Hypothalamus (tissue), 51 donors: ENCODE measurements at places on chromosomes 1 and 21.

DNA sequence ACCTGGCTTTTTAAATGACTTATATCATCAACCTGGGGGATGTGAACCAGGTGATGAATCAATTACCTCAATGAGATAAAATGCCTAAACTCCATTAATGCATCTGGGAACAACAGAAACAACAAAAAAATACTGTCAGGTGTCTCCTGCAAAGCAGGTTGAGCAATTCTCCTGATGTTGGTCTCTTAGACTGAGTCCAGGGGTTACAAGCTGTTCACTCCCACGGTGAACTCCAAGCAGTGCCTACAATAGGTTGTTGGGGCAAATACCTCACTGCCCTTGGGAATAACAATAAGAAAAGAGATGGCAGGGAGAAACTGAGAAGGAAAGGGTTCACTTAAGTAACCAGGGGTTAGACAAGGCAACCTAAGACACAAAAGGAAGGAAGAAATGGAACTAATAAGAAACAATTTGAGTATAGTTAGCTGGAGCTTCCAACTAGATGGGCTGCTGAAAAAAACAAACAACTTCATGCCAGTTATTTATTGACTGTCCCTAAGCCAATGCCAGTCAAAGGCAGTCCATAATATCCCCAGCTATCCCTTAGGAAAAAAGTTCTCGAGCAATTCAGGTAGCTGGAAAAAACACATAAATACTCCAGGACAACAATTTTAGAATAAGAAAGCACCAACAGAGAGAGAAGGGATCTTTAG lies 97.6 kb upstream of the MAGI3 start:
- no peak for DNase-seq

GRCh38 chr21:37220433-37220980 lies 46.6 kb downstream of the VPS26C start:
- no peak for DNase-seq

- no peak for DNase-seq
Observed at GRCh38 chr1:40803447-40803846, 19.9 kb downstream of the KCNQ4 start.

GRCh38 chr1:149962039-149962647 lies 25.5 kb upstream of the MTMR11 start:
- peak; percentile 23 for DNase-seq

GRCh38 chr1:205988585-205988995 lies 14.6 kb downstream of the RAB7B start:
- DNase-seq, result no peak

DNA sequence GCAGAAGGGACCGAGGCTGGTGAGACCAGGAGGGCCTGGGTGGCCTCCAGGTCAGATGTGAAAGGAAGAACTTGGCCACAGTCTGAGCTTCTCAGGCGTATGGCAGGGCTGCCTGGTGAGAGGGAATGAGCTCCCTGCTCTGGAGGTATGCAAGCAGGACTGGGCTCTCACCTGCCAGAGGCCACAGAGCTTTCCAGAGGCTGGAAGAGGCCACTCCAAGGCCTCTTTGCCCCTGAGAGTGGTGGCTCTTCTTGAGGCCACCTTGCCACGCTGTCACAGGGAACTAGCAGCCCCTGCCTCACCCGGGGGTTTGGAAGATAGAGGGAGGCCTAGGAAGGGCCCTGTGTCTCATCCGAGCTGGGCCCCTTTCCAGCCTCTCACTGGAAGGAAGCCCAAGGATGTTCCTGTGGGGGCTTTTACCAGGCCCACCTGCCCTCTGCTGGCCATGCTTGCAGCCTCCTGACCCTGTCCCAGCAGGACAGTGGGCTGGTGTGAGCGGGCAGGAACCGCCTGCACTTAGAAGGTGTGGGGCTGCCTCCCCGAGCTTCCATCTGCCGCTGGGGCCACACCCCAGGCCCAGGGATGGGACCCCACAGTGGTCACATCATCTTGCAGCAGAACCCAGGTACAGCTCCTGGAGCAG lies 10.0 kb downstream of the PCSK9 start:
- DNase-seq, result no peak

DNA sequence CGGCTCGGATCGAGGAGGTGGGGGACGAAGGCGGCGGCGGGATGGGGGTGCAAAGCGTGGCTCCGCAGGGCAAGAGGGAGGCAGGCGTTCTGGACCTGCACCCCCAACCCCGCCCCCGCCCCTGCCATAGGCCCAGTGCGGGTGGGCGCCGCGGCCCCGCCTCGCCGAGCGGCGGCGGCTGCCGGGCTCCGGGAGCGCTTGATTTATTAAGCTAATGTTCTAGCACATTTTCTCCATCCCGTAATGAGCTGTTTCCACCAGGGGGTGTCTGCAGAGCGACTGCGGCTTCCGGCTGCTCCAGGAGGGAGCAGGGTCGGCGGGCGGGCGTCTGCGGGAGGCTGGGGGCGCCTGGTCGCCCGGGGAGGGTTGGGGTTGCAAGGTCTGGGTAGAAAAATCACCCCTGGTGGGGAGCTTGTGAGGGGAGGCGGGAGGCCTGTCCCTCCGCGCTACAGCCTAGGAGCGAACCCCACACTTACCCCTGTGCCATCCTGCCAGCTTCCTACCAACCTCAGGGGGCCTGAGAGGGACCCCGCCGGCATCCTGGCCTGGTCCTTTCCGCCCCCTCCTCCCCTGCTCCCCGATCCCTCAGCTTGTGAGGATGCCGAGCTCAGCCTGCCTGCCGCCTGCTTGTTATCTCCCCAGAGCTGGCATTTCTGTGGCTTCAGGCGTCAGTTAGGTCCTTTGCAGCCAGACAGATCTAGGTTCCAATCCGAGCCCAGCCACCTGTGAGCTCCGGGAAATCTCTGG lies 48.5 kb upstream of the ACOT11 start:
- no peak for DNase-seq

GRCh38 chr1:224065455-224065854 lies 48.5 kb upstream of the FBXO28 start:
- no peak for DNase-seq

DNA sequence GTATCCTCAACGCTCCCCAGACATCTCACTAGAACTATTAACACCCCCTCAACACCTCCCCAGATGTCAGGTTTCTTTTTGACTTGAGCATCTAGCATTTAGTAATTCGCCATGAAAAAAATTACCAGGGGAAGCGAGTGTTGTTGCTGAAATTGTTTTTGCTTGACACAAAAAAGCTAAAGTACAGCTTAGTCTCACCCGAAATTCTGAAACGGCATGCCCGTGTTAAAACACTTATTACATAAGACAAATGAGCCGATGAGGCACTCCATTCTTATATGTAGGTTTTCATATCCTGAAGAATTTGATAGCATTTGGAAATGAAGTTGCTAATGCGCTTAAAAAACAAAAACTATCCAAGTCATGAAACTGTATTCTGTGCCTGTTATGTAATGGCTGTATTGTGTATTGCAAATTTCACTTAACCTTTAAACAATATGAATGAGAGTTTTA lies 1.3 kb upstream of the NRIP1 start:
- no peak for DNase-seq

DNA sequence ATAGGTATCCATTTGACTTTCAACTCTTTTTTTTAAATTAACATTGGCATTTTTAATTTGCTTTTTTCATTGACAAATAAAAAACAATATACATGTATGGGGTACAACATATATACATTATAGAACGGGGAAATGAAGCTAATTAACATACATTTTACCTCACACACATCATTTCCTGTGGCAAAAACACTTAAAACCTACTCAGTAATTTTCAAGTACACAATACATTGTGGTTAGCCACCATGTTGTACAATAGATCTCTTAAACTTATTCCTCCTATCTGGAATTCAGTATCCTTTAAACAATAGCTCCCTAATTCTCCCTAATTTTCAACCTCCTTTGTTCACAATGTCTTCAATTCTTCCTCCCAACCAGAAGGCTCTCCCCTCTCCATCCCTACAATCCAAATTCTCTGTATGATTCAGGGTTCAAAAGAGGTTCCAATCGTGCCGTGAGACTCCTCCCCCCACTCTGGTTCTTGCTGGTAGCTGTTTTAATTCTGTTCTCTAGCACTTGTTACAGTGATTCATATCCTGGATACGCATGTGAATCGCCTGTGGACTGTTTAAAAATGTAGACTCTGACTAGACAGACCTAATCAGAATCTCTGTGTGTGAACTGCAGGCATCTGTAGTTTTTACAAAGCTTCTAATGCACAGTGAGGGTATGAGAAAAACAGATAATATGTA lies 87.6 kb upstream of the DUSP10 start:
- DNase-seq, result no peak

- DNase-seq, result no peak
Observed at GRCh38 chr1:24392604-24392946, 21.0 kb downstream of the STPG1 start.

DNA sequence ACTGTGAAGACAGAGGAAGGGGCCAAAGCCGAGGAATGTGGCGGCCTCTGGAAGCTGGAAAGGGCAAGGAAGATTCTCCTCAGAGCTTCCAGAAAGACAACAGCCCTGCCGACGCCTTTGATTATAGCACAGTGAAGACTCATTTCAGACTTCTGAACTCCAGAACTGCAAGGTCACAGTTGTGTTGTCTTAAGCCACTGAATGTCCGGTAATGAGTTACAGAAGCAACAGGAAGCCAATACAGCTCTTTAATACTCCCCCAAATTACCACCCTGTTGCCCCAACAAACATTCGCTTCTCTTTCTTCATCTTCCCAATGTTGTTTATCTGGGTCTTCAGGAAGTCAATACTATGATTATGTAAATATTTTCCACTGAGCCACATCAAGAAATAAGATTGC lies 44.0 kb downstream of the ETS2 start:
- DNase-seq, result no peak

- no peak for DNase-seq
Observed at GRCh38 chr1:19411612-19412011, 73.7 kb downstream of the CAPZB start.

DNA sequence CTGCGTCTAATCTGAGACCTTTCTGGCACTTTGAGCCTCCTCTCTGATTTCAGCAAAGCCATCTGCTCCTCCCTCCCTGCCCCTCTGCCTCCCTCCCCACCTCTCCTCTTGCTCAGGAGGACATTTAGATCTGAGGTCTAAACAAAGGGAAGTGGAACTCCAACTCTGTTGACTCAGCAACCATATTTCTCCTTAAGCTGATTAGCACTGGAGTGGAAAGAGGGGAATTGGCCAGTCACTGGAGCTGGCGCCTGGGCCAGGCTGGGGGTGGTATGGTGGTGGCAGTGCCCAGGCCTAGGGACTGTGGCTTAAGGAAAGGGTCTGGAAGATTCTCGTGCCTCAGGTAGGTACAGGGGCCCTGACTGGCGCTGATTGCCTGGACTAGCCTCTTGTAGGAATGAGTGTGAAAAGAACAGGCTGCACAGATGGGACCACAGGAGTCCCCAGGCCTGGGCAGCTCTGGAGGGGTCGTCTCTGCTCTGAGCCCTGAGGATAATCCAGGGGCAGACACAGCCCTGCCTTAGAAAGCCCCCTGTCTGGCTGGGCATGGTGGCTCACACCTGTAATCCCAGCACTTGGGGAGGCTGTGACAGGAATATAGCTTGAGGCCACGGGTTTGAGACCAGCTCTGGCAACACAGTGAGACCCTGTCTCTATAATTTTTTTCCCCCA lies 11.9 kb downstream of the SH2D2A start:
- DNase-seq, result peak; percentile 21

GRCh38 chr1:84603941-84604830 lies 29.9 kb upstream of the CTBS start:
- DNase-seq, result no peak

- no peak for DNase-seq
Observed at GRCh38 chr1:59509341-59509875, 212.5 kb downstream of the FGGY start.

DNA sequence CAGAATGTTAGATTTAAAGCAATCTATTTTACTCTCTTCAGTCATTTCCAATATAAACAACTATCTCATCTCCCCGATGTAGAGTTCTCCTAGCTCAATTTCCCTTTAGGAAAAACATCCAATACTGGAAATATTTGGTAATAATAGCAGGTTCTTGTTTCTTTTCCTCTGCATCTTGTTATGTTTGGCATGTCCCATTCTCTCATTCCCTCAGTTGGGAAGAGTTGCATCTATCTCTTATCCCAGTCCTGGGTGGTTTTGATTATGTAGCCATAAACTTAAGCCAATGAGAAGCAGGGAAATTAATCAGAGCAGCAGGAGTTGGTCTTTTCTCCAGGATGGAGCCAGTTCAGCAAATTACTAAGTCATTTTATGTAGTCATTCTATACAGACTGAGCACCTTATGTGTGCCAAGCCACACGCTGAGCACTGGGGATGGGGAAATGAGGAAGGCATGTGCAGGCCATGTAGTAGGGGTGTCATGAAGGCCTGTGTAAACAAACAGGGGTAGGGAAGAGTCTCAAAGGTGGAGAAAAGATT lies 418.2 kb upstream of the NFIA start:
- DNase-seq, result no peak

DNA sequence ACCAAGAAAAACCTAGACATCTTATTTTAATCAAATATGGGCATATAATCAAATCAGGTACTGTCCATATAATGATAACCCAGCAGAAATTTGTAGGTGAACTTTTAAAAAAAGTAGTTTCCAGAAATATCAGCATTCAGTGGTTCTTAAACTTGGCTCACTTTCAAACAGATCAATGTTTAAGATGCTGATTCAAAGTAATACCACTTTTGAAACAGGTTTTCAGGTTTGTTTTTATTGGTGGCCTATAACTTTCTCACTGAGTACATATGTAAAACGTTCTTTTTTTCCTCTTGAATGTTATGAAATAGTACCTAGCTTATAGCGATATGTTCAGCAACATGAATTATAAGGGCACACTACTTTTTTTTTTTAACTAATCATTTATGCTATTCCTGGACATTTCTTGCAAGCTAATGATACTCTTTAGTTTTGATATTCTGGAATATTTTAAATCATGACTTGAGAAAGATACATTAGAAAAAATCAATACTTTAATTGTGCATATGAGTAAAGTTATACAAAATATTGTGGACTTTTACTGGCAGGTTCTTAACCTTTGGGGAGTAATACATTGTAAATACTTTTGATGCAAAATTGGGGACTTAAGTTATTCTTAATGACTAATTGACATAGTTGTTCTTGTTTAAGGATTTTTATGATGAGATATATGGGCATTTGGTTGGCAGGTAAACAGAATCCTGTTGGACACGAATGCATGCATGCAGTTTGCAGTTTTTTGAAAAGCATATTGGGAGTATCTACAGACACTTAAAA lies 3.0 kb downstream of the NFIA start:
- no peak for DNase-seq

DNA sequence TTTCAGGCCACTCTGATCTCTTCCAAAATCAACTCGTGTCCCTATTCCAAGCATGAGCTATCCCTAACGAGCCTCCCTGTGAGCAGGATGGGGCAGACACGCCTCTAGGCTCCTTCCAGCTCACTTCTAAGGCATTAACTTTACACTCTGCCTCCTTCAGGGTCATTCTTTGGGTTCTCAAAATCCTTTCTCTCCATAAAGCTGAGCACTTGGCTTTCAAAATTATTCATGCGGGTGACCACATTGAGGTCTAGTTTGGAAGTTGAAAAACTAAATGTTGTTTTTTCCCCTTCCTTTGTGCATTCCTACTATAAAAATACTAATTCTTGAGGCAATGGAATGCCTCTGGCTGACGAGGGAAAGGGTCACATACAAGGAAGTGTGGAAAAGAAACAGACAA lies 33.5 kb upstream of the BMP8B start:
- no peak for DNase-seq

DNA sequence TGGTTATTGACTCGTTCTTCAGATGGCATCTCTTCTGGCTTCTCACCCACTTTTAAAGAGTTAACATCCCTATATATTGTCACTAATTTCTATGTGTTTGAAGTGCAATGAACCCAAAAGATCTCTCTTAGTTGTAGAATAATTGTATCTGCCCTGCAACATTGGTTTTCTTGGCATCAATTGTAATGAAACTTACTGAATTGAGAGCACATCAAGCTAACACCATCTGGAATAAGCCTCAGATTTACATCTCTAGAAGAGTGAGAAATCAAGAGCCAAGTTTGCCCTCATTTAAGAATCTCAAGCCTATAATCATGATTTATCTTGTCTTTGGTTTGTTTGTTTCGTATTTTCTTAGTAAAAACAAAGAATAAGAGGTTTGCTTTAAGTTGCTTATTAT lies 372.6 kb upstream of the LRRC7 start:
- DNase-seq, result no peak
